Activated CD4-positive, alpha-beta T cell treated with anti-CD3 and anti-CD28 coated beads, Interleukin-2, amount 10 ng/mL, durations not matched to agents 7 days and 5 days (primary cell): ENCODE measurements at places on chromosomes 11 and 22. TPM values are rescaled to one million over a fixed set of nuclear protein-coding genes. Genes with fewer than 3 reads are reported as not detected.

MS4A15 gene
- total RNA-seq, result not detected

HDHD5 gene
- 37.1 TPM for total RNA-seq

NEU3 gene
- 10.9 TPM for total RNA-seq

- no peak for DNase-seq
- H3K4me1 ChIP-seq, result no peaks in the 10 kb centered on the region
- no peak overlapping the region for H3K27ac ChIP-seq
- H3K4me3 ChIP-seq, result no peak overlapping the region
- H3K36me3 ChIP-seq, result no peaks in the 10 kb centered on the region
Measured at GRCh38 chr11:44833877-44834452, 107.2 kb downstream of the TSPAN18 start.

DNA sequence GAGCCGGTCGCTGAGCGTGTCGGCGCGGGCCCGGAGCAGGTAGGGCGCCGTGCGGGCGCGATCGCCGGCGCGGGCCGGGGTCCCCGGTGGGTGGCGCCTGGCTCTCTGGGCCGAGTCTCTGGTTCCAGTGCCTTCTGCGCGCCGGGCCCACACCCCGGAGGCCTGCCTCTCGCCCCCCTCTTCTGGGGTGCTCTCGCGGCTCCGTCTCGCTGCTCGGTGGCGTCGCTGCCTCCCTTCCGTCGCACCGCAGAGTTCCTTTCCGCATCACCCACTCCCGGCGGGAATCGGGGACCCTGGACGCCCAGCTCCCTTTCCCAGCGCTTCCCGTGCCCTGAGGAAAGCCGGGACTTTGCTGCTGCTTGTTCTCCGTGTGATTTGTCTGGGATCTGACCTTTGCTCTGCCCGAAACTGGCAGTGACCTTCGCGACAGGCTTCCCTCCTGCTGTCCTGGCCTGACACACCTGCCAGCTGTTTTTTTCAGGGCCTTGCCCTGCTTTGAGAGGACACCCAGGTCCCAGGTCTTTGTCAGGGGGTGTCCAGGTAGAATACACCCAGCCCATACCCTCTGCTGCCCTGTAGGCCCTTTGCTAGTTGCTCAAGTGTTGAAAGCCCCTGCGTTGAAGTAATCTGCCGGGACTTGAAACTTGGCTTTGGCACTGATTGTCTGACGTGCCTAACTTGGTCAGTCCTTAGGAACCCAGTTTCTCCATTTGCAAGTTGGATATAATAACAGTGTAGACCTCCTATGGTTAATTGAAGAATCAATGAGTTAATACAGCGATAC is 711 bp downstream of the FDX1 start:
- peak overlapping the region; percentile 97 for H3K4me3 ChIP-seq
- no peaks in the 10 kb centered on the region for H3K36me3 ChIP-seq
- DNase-seq, result peak; percentile 33
- H3K27ac ChIP-seq, result peak overlapping the region; percentile 97
- H3K4me1 ChIP-seq, result peaks cover 45% of the 10 kb centered on the region

DNA sequence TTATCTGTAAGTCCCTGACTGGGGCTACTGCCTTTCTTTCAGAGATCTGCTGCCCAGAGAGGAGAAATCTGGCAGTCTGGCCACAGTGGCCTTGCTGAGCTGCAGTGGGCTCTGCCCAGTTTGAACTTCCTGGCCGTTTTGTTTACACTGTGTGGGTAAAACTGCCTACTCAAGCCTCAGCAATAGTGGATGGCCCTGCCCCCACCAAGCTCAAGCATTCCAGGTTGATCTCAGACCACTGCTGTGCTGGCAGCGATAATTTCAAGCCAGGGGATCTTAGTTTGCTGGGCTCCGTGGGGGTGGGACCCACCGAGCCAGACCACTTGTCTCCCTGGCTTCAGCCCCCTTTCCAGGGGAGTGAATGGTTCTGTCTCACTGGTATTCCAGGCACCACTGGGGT is 117.5 kb downstream of the TRPC6 start:
- H3K27ac ChIP-seq, result no peak overlapping the region
- no peaks in the 10 kb centered on the region for H3K4me1 ChIP-seq
- no peaks in the 10 kb centered on the region for H3K36me3 ChIP-seq
- H3K27me3 ChIP-seq, result no peaks in the 10 kb centered on the region
- H3K4me3 ChIP-seq, result no peak overlapping the region

DNA sequence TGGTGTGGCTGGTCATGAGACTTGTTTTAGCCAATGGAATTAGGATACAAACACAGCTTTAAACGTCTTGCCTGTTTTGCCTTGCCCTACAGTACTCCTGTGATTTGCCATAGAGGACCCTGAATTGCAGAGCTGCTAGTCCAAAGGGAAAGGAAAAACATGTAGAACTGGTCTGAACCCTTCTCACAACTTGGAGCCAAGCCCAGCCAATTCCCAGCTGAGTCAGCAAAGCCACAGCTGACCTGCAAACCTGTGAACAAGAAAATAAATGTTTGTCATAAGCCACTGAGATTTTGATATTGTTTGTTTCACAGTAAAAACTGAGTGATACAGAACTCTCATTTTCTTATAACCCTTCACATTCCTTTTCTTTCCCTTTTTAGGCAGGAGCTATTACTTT is 360.5 kb upstream of the API5 start:
- H3K36me3 ChIP-seq, result no peaks in the 10 kb centered on the region
- no peak overlapping the region for H3K27ac ChIP-seq
- no peak for DNase-seq
- H3K4me3 ChIP-seq, result no peak overlapping the region
- no peaks in the 10 kb centered on the region for H3K4me1 ChIP-seq
- H3K27me3 ChIP-seq, result no peaks in the 10 kb centered on the region

GRCh38 chr11:540583-541432 is 3.5 kb downstream of the LRRC56 start:
- H3K4me3 ChIP-seq, result no peak overlapping the region
- H3K4me1 ChIP-seq, result peaks cover 17% of the 10 kb centered on the region
- H3K27ac ChIP-seq, result no peak overlapping the region
- H3K27me3 ChIP-seq, result no peaks in the 10 kb centered on the region
- H3K36me3 ChIP-seq, result no peaks in the 10 kb centered on the region

MYH9 gene
- 1,009 TPM for total RNA-seq

DNA sequence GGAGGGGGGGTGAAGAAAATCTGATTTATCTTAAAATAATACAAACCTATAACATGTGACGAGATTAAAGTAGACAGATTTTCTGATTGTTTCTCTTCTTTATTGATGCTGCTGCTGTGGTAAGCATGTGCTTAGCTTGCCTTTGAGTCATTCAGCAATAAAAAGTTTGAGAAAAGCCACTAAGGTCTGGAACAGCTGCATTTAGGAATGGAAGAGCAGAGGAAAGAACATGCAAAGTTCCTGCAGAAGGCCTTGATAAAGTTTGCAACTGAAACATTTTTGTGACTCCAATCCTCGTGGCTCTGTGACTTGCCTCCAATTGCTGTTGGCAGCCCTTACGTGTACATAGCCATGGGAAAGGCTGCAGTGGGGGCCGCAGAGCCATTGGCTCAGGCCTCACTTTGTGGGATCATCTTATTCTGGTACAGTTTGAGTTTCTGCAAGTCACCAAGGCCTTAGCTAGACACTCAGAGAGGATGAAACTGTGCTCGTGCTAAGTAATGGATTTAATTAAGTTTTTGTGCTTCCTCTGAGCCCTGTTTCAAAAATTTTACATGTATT is 370.2 kb downstream of the AASDHPPT start:
- no peak overlapping the region for H3K27ac ChIP-seq
- H3K4me3 ChIP-seq, result no peak overlapping the region
- H3K36me3 ChIP-seq, result no peaks in the 10 kb centered on the region

GRCh38 chr11:70146895-70147520 is 56.1 kb upstream of the FADD start:
- H3K36me3 ChIP-seq, result no peaks in the 10 kb centered on the region
- H3K27me3 ChIP-seq, result peaks cover 16% of the 10 kb centered on the region
- H3K4me1 ChIP-seq, result no peaks in the 10 kb centered on the region
- H3K4me3 ChIP-seq, result no peak overlapping the region

IL17REL gene
- not detected for total RNA-seq

DNA sequence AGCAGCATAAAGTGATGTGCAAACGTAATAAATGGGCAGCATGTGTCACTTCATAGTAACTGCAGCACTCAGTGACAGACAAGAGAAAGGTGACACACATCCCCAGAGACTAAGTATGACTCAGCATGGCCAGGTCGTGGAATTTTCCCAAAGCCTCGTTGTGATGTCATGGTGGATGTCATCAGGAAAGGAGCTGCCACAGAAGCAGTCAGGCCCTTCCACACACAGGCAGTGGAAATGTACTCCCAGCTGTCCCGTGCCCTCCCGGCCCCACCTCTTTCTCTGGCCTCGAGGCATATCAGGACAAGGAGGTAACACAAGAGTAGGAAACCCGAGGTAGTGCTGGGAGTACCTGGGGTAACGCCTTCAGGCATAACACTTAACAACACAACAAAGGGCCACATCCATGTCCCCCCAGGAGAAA is 8.1 kb downstream of the PC start:
- no peaks in the 10 kb centered on the region for H3K36me3 ChIP-seq
- H3K27me3 ChIP-seq, result no peaks in the 10 kb centered on the region
- H3K4me1 ChIP-seq, result no peaks in the 10 kb centered on the region
- no peak overlapping the region for H3K27ac ChIP-seq
- no peak overlapping the region for H3K4me3 ChIP-seq

DNA sequence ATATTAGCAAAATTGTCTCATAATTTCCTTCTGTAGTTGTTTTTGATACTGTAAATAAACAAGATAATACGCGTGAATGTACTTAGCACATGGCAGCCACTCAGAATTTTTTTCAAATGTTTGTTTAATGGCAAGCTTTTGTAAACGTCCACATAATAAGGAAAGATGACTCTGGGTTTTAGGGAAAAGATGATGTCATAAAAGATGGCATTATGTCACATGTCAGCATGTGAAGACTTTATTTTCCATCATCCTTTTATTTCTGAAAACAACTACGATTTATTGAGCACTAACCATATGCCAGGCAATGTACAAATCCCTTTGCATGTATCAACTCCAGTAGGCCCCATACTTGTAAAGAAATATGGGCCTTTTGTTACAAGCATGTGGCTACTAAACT is 139.9 kb downstream of the C11orf91 start:
- no peak overlapping the region for H3K4me3 ChIP-seq
- DNase-seq, result no peak
- H3K27me3 ChIP-seq, result peaks cover 2% of the 10 kb centered on the region
- H3K27ac ChIP-seq, result no peak overlapping the region

- H3K36me3 ChIP-seq, result peaks cover 5% of the 10 kb centered on the region
- H3K27me3 ChIP-seq, result peaks cover 3% of the 10 kb centered on the region
- H3K4me3 ChIP-seq, result no peak overlapping the region
- no peak overlapping the region for H3K27ac ChIP-seq
Measured at GRCh38 chr11:9605742-9606141, 32.3 kb downstream of the WEE1 start.

GRCh38 chr22:24423519-24424000 is 3.8 kb upstream of the ADORA2A start:
- peaks cover 38% of the 10 kb centered on the region for H3K4me1 ChIP-seq
- H3K27me3 ChIP-seq, result peaks cover 8% of the 10 kb centered on the region
- H3K4me3 ChIP-seq, result peak overlapping the region; percentile 52
- no peak overlapping the region for H3K27ac ChIP-seq
- H3K36me3 ChIP-seq, result peaks cover 5% of the 10 kb centered on the region
- DNase-seq, result peak; percentile 46

DNA sequence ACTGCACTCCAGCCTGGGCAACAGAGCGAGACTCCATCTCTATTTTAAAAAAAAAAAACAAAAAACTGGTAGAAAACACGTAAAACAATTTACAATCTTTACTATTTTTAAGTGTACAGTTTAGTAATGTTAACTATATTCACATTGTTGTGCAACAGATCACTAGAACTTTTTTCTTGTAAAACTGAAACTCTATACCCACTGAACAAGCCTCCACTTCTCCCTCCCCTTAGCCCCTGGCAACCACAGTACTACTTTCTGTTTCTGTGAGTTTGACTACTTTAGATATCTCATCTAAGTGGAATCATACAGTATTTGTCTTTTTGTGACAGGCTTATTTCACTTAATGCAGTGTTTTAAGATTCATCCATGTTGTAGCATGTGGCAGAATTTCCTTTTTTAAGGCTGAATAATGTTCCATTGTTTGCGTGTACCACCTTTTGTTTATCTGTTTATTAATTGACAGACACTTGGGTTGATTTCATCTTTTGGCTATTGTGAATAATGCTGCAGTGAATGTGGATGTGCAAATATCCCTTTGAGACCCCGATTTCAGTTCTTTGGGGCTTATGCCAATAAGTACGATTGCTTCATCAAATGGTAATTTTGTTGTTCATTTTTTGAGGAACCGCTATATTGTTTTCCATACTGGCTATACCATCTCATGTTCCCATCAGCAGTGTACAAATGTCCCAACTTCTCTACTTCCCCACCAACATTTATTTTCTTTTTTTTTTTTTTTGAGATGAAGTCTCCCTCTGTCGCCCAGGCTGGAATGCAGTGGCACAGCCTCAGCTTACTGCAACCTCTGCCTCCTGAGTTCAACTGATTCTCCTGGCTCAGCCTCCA is 11.0 kb downstream of the DDB2 start:
- peak; percentile 51 for DNase-seq
- no peaks in the 10 kb centered on the region for H3K27me3 ChIP-seq
- peak overlapping the region; percentile 4 for H3K4me3 ChIP-seq
- H3K27ac ChIP-seq, result peak overlapping the region; percentile 65
- peaks cover 50% of the 10 kb centered on the region for H3K36me3 ChIP-seq

GRCh38 chr11:113705871-113706655 is at the start of gene TMPRSS5:
TMPRSS5 (minus strand) TSS chr11:113706308; CDS start chr11:113706224, 84 bp downstream.
- no peaks in the 10 kb centered on the region for H3K27me3 ChIP-seq
- H3K36me3 ChIP-seq, result no peaks in the 10 kb centered on the region
- no peaks in the 10 kb centered on the region for H3K4me1 ChIP-seq
- no peak within 1 kb of the TSS for H3K27ac ChIP-seq
- no peak within 1 kb of the TSS for H3K4me3 ChIP-seq

DNA sequence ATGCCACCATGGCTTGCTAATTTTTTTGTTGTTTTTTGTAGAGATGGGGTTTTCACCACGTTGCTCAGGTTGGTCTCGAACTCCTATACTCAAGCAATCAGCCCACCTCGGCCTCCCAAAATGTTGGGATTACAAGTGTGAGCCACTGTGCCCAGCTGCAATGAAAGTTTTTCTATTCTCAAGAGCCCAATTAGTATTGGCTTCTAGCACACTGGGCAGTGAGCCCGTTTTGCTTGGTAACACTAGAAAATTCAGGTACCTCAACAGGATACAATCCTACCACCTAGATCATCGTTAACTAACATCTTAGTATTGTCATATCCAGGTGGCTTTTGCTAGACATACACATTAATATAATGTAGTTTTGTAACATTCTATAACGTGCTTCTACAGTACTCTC is 19.0 kb downstream of the SEC14L3 start:
- peaks cover 4% of the 10 kb centered on the region for H3K27me3 ChIP-seq
- no peak for DNase-seq
- no peaks in the 10 kb centered on the region for H3K36me3 ChIP-seq
- no peaks in the 10 kb centered on the region for H3K4me1 ChIP-seq

- no peak for DNase-seq
- no peak overlapping the region for H3K27ac ChIP-seq
Measured at GRCh38 chr11:44221992-44222391, 87.9 kb downstream of the ALX4 start.
